ENCODE measurements at places on chromosomes 5 and 9.

DNA sequence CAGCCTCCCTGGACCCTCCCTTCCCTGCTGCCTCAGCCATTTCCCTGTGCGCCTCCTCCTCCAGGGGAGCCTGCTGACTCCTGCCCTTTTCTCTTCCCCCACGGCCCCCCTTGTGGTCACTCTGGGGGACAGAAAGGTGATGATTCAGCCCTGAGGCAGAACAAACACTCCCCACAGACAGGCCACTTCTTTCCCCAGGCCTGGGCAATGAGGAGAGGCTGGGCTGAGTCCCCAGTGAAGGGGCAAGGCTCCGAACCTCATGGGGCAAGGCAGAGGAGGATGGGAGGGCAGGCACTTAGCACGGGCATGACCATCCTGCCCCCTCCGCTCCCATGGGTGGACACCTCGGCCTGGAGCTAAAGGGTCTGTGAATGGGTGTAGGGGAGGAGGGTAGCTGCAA, 21.0 kb downstream of the CSF1R start:
- no peak for DNase-seq

DNA sequence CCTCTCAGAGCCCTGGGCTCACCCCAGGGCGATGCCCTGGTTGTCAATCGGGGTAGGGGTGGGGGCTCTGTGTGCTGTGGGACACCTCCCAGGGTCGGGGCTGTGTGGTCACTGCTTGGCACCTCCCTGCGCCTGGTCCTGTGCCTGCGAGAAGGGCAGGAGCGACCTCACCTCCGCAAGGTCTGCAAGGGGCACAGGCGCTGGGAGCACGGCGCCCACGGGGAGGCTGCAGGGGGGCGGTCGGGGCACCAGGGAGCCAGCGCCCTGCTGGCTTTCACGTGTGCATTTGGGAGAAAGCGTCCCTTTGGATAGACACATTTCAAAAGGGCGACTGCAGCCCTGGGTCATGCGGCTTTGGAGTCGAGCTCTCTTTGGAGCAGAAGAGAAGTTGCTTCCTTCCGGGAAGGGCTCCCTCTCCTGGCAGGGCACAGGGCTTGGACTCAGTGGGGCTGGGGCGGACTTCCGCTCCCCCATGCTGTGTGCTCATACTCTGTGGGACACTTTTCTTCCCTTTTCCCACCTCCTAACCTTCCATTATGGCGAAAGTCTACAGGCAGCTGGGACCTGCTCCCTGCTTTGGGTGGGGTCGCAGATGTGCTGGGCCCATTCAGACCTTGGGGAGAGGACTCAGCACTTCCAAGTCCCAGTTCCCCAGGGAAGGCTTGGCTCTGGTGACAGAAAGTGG, 52.9 kb upstream of the SLC28A3 start:
- no peak for DNase-seq

DNA sequence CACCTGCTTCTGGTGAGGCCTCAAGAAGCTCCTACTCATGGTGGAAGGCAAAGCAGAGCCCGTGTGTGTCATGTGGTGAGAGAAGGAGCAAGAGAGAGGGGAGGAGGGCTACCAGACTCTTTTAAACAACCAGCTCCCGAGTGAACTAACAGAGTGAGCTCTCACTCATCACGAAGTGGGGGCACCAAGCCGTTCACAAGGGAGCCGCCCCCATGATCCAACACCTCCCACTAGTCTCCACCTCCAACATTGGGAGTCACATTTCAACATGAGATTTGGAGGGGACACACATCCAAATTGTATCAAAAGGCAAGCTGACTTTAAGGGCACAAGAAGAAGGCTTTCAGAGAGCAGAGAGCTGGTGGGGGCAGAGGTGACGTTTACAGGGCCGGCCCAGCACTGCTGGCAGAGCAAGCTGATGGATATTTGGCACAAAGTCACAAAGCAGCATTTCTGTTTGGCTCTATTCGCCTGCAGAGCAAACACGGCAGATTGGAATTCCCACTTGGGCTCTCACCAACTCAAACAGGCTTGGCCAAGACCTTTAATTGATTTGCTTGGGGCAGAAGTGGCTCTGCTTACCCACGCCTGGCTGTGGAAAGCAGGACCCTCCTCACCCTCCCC, 20.0 kb downstream of the PITX1 start:
- no peak for DNase-seq

DNA sequence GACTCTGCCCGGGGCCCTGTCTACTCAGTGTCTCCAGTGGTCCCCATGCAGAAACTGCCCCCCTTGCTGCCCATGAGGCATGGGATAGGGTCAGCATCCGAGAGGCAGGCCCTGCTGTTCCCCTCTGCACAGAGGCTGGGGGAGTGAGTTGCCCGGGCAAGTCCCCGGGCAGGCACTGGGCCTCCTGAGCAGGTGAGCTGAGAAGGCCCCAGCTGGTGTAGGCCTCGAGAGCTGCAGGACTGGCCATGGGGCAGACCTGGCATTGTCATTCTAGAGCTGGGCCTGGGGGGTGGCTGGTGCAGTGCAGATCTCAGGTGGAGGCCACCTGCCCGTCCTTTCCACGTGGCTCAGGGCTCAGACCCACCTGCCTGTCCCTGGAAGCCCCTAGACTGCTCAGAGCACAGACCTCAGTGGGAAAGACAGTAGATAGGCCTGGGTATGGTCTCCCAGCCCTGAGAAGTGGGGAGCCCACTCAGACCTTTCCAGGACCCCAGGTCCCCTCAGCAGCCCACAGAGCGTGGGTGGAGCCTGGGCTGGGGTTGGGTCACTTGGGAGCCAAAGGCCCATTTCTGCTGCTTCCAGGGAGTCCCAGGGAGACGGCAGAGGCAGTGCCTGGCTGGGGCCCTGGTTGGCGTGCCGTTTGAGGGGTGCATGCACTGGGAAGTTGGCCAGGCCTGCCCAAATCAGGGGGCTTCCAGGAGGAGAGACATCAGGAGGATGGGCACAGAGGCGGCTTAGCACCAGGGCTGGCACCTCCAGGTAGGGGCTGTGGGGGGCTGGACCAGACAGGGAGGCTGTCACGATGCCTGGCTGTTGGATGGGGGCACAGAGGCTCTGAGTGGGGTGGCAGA, 4.8 kb upstream of the NOTCH1 start:
- DNase-seq = no peak

DNA sequence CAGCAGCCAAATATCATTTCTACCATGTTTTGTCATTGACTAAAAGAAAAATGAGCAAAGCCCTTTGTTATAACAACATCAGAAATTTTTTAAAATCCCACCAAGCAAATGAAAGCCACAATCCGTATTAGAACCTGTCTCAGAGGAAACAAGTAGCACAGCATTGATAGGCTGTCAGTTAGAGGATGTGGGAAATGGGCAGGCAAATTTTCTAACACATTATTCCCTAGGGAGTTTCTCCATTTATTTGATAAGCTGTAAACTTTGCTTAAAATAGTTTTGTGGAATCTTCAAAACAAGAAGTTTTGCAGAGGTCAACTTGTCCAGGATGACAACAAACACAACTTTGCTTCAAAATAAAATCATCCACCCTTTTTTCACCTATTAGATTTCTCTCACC, 53.6 kb upstream of the APC start:
- DNase-seq = no peak

DNA sequence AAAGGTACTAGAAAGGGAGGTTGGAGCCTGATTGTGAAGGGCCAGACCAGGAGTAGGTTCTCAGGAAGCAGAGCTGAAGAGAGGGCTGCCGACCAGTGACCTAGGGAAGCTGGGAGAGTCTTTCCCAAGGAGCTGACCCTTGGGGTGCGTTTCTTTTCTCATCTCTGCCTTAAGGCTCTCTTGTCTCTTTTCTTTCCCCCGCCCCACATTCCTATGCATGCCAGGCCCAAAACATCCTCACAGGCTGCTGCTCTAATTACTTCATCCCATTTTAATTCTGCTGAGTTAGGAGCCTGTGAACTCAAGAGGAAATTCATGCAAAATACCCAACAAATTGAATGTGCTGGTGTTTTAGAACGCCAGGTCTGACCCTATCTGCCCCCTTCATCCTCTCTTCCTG, 46.9 kb upstream of the HSPA9 start:
- no peak for DNase-seq

Measured in effector CD4-positive, alpha-beta T cell (primary cell).